ENCODE measurements at places on chromosomes 1 and 21.

- no peak for DNase-seq
Observed at GRCh38 chr1:211527888-211528287, 35.9 kb upstream of the RD3 start.

DNA sequence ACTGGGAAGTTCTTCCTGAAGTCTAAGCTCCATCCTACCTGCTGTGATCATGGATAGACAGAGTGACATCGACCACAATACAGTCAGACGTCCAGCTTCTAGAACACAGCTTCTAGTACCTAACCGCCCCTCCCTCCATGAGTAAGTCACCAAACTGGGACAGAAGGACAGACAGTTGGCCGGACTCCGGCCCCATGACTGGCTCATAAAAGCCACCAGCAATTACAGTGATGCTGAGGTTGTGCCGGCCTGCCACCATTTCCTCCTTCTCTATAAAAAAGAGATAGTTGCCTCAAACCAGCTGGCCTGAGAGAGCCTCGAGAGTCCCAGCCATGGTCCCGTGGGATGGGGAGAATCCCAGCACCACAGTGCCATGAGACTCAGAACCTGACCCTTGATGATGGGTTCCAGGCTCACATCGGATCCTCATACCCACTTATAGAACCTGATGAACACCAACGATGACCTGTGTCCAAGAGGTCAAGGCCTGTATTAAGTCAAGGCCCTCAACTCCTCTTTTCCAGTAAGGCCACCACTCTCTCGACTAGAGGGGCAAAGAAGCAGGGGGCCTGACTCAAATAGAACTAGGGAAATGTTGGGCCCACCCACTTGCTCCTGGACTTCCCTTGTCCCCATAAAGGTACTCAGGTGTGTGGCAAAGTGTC is 3.4 kb downstream of the MEF2D start:
- DNase-seq = no peak

- DNase-seq = no peak
Observed at GRCh38 chr1:26705788-26706311, 10.0 kb downstream of the ARID1A start.

DNA sequence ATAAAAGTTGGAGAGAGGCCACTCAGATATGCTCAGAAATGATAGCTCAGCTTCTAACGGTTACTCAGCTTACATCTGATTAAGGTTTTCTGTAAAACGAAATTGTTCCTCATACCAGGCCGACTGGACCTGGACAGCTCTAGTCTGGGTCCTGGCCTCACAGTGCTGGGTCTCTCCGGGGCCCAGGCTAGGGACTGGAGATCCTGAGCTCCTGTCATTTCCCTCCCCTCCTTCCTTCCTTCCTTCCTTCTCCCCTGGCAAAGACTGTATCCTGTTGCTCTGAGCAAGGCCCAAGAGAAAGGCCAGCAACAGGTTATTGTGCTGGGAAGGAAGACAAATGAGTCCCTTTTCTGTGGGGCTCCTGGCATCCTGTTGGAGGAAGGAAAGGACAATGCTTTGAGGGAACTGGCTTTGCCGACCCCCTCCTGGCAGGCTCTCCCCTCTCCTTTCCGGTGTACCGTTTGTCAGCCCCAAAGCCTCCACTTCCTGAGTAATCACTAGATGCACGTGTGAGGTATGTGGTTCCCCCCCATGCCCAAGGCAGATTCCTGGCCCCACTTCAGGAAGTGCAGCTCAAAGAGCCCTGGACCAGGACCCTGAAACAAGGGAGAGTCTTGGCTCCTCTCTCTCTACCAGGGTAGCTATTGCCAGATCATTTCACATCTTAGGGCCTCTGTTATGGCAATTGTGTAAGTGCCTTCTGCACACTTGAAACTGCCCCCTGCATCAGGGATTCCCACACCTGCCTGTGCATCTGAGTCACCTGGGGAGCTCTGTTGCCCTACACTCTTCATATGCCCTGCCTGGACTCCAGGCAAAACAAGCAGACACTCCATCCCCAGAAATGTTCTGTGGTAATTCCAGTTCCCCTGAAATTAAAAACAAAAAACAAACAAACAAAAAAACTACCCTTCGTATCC is 212.7 kb upstream of the FGGY start:
- DNase-seq = no peak

DNA sequence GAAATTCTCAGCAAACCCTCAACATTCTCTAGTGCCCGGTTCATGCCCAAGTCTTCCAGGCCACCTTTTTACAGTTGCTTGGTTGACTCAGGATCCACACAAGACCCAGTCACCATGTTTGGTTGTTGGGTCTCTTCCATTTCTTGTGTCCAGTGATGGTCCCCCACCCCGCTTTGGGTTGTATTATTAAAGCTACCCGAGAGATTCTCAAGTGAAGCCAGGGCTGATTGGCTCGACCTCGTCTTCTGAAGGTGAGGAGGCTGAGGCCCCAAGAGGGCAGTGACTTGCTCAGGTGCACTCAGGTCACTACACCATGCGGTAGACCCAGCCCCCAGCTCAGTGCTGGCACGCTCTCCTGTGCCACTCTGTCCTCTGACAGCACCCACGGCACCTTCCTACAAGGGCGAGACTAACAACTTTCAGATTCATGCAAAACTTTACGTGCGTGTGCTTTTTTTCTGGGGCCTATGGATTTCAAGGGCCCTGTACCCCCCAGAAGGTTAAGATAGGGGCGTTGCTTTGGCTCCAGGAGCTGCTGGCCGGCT is 50.3 kb downstream of the CAPN9 start:
- DNase-seq = no peak
